Sigmoid colon (tissue), 7 donors: ENCODE measurements at places on chromosomes 2 and 18. TPM values are rescaled to one million over a fixed set of nuclear protein-coding genes. Genes with fewer than 3 reads are reported as not detected.

LOXL3 gene
- 7.8 TPM for total RNA-seq

DNA sequence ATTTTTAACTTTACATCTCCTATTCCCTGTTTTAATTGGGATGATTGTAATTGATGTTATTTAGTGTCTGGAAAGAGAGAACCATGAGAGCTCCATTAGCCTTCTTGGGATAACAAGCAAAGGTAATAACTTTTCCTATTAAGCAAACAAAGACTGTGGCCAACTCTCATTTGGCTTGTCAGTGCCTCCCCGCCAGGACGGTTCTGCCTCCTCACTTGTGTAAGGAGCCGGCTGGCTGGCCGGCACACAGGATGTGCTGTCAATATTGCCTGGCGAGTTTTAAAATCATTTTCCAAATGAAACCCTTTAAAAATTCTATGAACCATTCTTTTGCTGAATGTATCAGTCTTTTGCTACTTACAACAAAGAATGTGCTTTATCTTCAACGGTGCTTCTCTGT, 898.3 kb downstream of the CPS1 start:
- DNase-seq = no peak
- no peaks in the 10 kb centered on the region for H3K4me1 ChIP-seq
- no peak overlapping the region for H3K4me3 ChIP-seq
- H3K27ac ChIP-seq = no peak overlapping the region

DNA sequence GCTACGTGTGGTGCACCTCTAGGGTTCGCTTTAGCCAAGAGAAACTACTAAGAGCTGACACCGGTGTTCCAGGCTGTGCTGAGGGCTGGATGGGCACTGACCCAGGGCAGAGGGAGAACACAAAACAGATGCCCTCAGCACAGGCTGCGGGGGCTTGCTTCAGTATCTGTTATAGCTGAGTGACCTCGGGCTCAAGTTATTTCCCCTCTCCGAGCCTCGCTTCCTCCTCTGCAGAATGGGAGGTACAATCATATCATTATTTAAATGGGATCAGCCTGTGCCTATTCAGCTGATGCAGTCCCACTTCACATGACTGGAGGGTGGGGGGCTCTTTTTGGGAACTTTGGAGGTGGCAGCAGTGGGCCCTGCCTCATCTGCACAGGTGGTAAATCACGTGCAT, 156.1 kb upstream of the APCDD1 start:
- H3K4me3 ChIP-seq = no peak overlapping the region
- no peaks in the 10 kb centered on the region for H3K36me3 ChIP-seq
- no peak for DNase-seq
- no peak overlapping the region for H3K27ac ChIP-seq
- no peaks in the 10 kb centered on the region for H3K4me1 ChIP-seq

CHRND gene
- not detected for total RNA-seq

- H3K36me3 ChIP-seq = no peaks in the 10 kb centered on the region
- no peak overlapping the region for H3K4me3 ChIP-seq
- no peak for DNase-seq
- H3K27ac ChIP-seq = no peak overlapping the region
Measured at GRCh38 chr2:169300636-169301530, 61.5 kb downstream of the LRP2 start.

GRCh38 chr2:70746094-70746974, 21.7 kb downstream of the ADD2 start:
- H3K4me3 ChIP-seq = no peak overlapping the region
- no peak overlapping the region for H3K27ac ChIP-seq
- no peaks in the 10 kb centered on the region for H3K36me3 ChIP-seq
- no peaks in the 10 kb centered on the region for H3K27me3 ChIP-seq
- DNase-seq = no peak
